ENCODE measurements at places on chromosomes 1 and 21.

DNA sequence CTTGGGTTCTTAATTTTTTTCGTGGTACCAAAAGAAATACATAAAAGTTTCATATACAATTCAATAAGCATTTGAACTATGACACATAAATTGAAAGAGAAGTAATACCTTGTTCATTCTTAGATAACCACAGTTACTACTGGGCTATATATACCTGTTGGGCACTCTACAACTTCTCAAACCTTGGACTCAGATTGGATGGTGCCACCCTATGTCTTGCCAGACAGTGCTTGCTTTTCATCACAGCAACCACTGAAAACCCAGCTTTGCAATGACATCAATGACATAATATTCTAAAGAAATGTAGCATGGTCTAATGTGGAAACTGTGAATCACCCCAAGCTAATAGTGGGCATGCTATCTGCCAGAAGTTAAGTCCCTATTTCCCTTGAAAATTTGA, 62.8 kb upstream of the DPH5 start:
- DNase-seq, result no peak

GRCh38 chr1:94772230-94772641, 47.9 kb upstream of the SLC44A3 start:
- no peak for DNase-seq

- DNase-seq, result no peak
Observed at GRCh38 chr1:117147341-117147831, 25.8 kb upstream of the TRIM45 start.

- no peak for DNase-seq
Observed at GRCh38 chr21:20649231-20649630, 349.0 kb upstream of the NCAM2 start.

DNA sequence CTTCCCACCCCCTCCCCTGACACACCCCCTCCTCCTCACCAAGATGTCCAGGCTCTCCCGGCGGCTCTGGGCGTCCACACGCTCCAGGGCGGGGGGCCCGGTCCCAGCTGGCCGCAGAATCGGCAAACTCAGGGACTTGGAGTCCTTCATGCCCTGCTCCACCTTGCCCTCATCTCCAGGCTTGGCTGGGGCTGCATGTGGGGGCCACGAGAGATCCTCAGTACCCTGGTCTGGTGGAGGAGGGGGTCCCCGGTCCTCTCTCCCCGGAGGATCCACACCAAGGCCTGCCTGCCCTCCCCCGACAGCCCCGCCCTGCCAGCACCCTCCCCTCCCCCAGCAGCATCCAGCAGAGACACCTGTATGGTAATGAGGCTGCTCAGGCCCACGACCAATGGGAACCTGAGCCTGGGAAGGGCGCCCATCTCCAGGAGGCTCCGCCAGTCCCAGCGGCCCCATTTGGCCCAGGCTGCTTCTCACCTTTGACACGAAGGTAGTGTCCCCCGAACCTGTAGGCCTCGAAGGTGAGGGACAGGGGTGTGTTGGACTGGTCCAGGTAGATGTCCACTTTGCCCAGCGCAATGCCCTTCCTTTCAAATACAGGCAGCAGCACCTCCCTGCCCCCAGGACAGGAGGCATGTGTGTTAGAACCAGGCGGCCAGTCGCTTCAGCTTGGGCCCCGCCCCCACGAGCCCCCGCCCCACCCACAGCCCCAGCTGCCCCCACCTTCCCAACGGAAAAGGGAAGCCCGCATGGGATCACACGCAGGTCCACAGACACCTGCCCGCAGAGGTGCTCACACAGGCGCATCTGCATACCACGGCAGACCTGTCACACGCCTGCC, 8.2 kb upstream of the TNFRSF25 start:
- no peak for DNase-seq

GRCh38 chr1:25958465-25958864, 39.4 kb downstream of the PAFAH2 start:
- DNase-seq, result no peak

GRCh38 chr1:2523191-2523890, 3.1 kb downstream of the PANK4 start:
- no peak for DNase-seq
